ENCODE measurements at places on chromosomes 2 and 18.

GRCh38 chr18:13998571-13998970 is 83.2 kb upstream of the MC2R start:
- DNase-seq, result no peak

- DNase-seq, result no peak
Observed at GRCh38 chr2:215606219-215606618, 170.4 kb upstream of the FN1 start.

DNA sequence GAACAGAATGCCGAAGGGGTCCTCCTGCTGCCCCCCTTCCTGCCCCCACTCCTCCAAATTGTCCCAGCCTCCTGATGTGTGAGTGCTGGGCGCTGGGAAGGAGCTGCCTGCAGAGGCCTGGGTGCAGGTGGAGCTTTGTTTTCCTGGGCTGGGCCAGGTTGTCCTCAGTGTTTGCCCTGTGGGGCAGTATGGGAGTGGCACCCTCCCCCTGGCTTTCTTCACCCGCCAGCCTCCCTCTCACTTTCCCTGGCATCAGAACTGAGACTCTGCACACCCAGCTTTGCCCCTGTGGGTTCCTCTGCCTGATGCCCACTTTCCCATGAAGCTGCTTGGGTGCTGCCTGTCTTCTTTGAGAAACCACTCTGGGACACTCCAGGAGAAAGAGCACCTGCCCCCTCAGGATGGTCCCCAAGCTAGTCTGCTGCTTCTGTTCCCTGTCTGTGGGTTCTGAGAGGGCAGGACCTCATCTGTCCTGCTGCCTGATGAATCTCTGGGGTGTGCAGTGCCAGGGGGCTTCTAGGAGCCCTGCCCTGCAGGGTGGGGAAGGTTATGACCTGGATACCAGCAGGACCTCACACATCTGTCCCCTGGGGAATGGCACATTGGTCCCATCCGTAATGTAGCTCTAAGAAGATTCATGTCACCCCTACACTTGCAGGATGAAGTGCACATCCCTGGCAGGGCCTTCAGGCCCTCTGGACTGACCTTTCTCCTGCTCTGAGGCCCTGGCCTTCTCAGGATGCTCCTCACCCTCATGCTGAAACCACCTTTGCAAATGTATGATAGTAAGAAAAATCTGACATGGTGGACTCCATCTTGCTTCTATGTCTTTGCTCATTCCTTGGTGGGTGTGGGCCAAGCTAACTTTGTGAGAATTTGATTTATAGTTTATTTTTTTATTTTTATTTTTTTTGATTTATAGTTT is 146.8 kb upstream of the HS6ST1 start:
- DNase-seq, result no peak

GRCh38 chr2:234730066-234730640 is 221.7 kb upstream of the SH3BP4 start:
- DNase-seq, result no peak

DNA sequence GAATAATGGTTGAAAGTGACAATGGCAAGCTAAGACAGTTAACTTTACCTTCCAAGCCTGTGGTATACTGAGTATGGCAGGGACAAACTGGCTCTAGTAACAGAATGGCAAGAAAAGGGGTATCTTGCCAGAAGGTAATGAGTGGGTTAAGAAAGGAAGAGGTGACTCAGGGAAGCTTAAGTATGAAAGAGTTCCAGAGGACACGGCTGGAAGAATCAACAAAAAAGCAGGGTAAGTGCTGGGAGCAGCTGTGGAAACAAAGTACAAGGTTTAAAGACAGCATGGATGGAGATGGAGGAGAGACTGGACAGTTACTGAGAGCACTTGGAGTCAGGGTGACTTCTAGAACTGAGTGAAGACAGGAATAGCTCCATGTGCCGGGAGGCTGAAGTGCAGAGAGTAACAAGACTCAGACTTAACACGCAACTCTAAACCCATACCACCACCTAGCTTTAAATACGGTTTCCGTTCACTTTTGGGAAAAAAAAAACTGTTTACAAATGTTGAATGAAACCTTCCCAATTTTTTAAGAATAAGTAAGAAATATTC is 69.0 kb downstream of the REV1 start:
- no peak for DNase-seq
